Ovary (tissue), 10 donors: ENCODE measurements at places on chromosomes 2 and 18. TPM values are rescaled to one million over a fixed set of nuclear protein-coding genes. Genes with fewer than 3 reads are reported as not detected.

Gene SERPINB3
- total RNA-seq: not detected

DNA sequence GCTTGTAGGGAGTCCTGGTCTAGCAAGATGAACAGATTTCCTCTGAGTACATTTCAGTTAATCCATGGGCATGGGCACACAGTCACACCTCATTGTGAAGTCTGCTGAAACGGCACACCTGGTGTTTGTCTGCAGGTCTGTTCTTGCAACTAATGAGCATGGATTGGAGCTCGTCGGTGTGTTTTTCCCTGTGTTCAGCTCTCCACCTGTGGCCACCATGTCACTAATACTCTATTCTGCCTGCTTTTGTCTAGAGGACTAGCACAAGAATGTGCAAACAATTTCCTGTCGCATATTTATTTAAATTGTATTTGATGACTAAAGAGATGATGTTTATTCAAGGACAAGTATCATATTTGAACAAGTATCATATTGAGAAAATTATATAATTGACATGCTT is 24.5 kb upstream of the PPP4R1 start:
- DNase-seq: no peak

- no peak for DNase-seq
Observed at GRCh38 chr2:216319771-216320170, 52.5 kb downstream of the MARCHF4 start.

GRCh38 chr2:139992711-139993345 is 1212.6 kb upstream of the NXPH2 start:
- DNase-seq: no peak

- no peak for DNase-seq
Observed at GRCh38 chr2:121003391-121003790, 267.7 kb downstream of the GLI2 start.

- no peak for DNase-seq
Observed at GRCh38 chr2:211371465-211371864, 815.1 kb downstream of the CPS1 start.

- no peak for DNase-seq
Observed at GRCh38 chr2:75954761-75955160, 244.0 kb upstream of the GCFC2 start.

Gene PECR
- total RNA-seq: 9.1 TPM

GRCh38 chr18:55246278-55246677 is 287.0 kb upstream of the CCDC68 start:
- no peak for DNase-seq

Gene PDE6D
- total RNA-seq: 14.9 TPM

Gene TCF23
- total RNA-seq: 8.4 TPM

GRCh38 chr2:207181526-207182274 is 16.0 kb upstream of the KLF7 start:
- DNase-seq: no peak

DNA sequence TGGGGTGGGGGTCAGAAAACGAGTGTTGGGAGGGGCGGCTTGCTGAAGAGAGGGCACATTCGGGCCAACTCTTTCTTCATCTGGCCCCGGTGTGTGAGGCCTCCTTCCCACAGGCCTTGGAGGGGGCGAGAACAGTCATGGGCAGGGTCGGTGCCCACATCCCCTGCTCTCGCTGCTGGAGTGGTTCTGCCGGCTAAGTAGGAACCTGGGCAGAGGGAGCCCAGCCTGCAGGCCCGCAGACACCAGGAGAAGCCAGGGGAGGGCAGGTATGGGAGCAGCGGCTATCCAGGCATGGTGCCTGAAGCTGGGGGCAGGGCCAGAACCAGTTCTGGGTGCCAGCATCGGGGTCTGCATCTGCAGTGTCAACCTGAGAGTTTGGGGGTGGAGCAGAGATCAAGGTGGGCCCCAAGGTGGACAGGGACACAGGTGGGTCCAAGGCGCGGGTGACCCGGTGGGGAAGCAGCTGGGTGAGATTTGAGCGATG is 46.6 kb upstream of the HPCAL1 start:
- no peak for DNase-seq

DNA sequence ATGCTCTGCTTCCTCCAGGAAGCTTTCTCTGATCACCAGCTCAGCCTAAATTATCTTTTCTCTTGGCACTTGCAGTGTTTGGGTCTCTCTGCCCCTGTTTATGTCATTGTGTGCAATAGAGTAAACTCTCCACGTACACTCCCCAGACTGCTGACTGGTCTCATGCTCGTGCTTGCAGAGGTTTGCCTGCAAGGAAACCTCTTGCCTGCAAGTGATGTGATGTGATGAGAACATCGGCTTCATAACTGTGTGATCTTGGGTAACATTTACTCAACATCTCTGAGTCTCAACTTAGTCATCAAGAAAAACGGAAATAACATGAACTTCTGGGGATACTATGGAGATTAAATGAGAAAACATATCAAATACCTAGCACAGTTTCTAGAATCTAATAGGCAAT is 92.3 kb downstream of the BIN1 start:
- no peak for DNase-seq

Gene LRP2
- total RNA-seq: 0.28 TPM

Gene FOXI3
- total RNA-seq: not detected
